Kidney epithelial cell (primary cell): ENCODE measurements at places on chromosomes 12 and 14.

DNA sequence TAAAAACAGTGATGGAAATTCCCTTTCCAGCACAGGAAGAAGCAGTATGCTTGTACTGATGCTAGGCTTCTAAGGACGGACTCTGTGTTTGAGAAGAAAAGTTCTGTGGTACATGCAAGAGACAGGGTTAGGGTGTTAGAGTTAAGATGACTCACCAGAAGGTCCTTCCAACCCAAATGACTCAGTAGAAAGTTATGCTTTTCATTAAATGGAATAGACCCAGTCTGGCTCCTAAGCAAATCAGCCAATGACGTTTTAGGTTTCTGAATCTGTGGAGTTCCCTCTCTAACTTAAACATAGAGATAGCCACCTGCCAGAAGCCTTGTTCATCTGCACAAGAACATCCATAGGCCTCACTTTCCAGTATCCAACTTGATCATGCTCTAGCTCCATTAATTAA lies 5.7 kb downstream of the PTHLH start:
- DNase-seq: peak; percentile 94

DNA sequence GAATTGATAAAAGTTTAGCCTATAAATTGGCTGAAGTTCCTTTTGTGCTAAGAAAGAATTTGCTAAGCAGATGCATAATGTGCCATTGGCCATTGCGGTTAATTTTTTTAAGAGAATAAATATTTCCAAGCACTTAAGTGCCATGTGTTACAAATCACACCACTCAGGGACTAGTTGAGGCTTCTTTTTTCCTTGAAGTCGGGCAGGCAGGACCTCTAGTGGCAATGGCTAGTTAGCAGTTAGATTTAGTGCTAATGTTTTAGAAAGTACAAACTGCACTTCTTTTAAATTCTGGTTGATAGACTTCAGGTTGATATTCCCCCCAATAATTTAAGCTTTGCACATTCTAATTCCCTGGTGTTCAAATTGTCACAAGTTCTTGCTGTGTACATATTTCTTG lies 294.3 kb downstream of the APAF1 start:
- no peak for DNase-seq

DNA sequence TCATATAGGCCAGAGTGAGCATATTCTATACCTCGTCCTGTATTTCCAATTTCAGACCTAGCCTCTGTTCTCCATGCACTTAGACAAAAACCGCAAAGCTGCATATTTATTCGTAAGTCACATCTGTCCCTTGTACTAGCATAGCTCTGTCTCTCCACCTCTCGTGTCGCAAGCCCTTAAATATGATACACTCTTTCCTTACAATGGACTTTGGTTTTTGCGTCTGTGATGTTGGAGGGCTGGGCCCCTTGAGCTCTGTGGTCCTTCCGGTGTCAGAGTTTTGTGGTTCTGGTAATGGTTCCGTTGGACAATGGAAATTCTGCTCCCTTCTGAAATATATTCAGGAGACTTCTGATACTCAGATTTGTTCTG lies 11.3 kb downstream of the PRKCH start:
- DNase-seq: no peak

DNA sequence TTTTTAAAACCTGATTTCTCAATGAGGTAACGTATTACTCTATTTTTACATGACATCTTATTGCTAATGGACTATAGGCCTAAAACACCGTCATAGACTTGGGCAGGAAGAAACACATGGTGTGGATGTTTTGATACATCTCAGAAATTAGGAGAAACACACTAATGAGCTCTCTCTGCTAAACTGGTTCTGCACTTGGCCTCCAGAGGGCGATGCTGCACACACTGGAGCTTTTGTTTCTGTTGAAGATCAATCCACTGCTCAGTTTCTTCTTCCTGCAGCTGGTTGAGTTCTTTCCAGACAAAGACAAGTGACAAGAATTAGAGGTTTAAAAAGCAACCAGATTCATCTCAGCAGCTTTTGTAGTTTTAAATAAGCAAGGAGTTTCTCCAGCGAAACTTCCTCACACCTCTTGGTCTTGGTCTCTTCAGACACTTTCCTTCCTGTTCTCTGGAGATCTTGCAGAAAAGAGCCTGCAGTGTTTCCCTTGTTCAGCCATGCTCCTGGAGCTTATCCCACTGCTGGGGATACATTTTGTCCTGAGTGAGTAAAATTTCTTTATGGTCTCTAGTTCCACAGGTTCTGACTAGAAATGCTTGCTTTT lies 178.5 kb upstream of the OR4E1 start:
- no peak for DNase-seq

DNA sequence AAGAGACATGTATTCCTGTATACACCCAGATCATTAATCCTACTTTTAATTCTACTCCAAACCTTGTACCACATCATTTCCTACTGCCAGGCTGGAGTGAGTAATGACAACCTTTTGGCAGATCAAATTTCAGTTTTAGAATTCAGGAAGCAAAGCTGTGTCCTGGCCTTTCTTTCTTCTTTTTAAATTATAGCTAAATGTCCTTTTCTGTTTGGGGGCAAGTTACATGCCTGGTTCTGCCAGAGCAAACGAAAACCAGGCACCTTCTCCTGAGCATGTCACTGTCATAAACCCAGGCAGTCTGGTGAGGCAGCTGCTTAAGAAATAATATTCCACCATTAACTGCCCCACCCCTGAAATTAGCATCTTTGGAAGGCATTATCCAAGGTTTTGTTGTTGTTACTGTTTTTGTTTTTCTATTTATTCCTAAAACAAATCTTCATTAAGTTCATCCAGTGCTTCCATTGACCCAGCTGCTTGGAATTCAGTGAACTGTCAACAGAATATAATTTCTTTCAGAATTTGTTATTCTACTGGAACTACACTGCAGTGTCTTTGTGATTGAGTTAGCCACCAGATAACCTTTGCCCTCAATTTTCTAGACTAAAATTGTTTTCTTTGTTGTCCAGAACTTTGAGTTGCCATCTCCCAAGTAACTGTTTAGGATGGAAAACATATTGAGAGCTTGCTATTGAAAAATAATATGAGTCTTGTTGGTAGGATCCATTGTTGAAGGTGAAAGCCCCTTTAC lies 33.2 kb downstream of the SAMD4A start:
- no peak for DNase-seq

- no peak for DNase-seq
Observed at GRCh38 chr12:101777978-101778377, 38.7 kb upstream of the SYCP3 start.

- DNase-seq: no peak
Observed at GRCh38 chr12:10285919-10286318, 21.8 kb upstream of the KLRD1 start.

DNA sequence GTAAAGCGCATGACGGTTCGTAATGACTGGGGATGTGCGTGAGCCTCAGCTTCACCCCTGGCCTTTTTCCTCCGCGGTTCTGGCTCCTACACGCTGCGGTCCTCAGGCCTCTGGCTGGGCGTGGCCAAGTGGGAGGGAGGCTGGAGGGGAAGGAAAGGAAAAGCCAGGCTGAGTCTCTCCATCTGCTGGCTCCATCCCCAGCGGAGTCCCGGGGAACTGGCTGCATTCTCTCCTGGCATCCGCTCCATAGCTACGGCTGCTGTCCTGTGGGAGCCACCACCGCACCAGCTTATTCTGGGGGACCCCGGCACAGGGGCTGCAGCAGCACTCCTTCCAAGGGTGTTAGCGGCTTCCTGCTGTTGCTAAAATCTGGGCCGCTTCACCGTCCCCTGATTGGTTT lies 68.2 kb upstream of the SLC24A4 start:
- DNase-seq: no peak

- no peak for DNase-seq
Observed at GRCh38 chr12:41908206-41908605, 236.5 kb downstream of the GXYLT1 start.

DNA sequence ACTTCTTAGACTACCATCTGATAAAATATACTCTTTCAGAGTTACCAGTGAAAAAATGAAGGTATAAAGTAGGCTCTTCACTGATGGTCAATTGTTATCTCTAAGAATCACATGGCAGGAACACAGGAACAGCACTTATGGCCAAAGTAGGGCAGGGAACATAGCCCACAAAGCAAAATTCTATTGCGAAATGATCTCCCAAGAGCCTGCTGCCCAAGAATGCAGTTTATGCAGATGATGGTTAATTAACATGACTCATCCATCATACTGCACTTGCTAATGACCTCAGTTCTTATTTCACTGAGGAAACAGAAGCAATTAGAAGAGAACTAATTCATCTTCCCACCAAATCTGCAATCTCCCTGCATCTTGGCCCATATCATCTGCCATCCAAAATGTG lies 133.8 kb downstream of the SLC2A13 start:
- no peak for DNase-seq

GRCh38 chr12:120988234-120988633 lies 9.9 kb downstream of the HNF1A start:
- DNase-seq: no peak

GRCh38 chr14:101022916-101023435 lies 119.5 kb upstream of the RTL1 start:
- no peak for DNase-seq

- no peak for DNase-seq
Observed at GRCh38 chr12:89708565-89709156, at the start of gene ATP2B1. TSS of gene ATP2B1 (minus strand) at chr12:89708838. CDS start at chr12:89655886, 52,952 bp downstream.

- no peak for DNase-seq
Observed at GRCh38 chr14:42459171-42459685, 852.6 kb downstream of the LRFN5 start.

- no peak for DNase-seq
Observed at GRCh38 chr12:66279123-66279712, 23.1 kb upstream of the HELB start.

GRCh38 chr14:23137192-23137812 lies 18.2 kb upstream of the CEBPE start:
- no peak for DNase-seq

- peak; percentile 16 for DNase-seq
Observed at GRCh38 chr12:40622246-40622838, 69.9 kb upstream of the CNTN1 start.

GRCh38 chr14:91835920-91836843 lies 31.2 kb downstream of the TC2N start:
- DNase-seq: no peak

DNA sequence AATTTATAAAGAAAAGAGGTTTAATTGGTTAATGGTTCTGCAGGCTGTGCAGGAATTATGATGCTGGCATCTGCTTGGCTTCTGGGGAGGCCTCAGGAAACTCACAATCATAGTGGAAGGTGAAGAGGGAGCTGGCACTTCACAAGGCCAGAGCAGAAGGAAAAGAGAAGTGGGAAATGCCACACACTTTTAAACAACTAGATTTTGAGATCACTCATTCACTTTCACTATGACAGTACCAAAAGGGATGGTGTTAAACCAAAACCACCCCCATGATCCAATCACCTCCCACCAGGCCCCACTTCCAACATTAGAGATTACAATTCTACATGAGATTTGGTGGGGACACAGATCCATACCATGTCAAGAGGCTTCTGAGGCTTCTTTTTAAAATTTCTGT lies 62.6 kb downstream of the SLC38A4 start:
- no peak for DNase-seq

- DNase-seq: no peak
Observed at GRCh38 chr12:107317751-107318555, 224.6 kb upstream of the CRY1 start.

DNA sequence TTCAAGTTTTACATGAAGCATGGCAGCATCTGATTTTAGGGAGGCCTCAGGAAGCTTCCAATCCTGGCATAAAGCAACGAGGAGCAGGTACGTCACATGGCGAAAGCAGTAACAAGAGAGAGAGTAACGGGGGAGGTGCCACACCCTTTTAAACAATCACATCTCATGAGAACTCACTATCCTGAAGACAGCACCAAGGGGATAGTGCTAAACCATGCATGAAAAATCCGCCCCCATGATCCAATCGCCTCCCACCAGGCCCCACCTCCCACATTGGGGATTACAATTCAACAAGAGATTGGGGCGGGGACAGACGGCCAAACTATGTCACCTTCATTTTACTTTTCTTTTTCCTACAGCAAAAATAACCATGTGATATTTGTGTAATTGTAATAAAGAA lies 7.2 kb upstream of the MAP3K9 start:
- no peak for DNase-seq

DNA sequence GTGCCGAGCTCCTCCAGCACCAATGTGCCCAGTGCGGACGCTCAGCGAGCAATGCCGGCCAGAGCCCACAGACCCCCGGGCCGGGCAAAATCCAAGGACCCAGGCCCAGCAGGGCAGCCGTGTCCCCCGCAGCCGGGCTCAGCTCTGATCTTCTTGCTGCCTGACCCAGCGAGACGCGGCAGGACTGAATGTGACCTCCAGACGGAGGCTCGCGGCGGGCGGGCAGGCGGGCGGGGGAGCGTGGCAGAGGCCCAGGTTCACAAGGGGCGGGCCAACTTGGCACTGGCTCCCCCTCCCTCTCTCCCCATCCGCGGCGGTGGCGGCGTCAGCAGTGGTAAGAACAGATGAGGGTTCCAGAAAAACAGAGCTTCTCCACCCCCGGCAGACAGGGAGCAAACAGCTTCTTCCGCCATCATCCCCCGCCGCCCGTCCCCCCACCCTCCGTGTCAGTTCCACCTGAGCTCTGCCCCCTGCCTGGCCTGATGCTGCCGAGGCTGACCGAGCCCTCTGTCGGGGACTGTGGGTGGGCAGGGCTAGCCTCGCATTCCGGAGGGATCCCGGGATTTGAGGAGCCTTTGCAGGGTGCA lies 94.3 kb downstream of the RFLNA start:
- no peak for DNase-seq

DNA sequence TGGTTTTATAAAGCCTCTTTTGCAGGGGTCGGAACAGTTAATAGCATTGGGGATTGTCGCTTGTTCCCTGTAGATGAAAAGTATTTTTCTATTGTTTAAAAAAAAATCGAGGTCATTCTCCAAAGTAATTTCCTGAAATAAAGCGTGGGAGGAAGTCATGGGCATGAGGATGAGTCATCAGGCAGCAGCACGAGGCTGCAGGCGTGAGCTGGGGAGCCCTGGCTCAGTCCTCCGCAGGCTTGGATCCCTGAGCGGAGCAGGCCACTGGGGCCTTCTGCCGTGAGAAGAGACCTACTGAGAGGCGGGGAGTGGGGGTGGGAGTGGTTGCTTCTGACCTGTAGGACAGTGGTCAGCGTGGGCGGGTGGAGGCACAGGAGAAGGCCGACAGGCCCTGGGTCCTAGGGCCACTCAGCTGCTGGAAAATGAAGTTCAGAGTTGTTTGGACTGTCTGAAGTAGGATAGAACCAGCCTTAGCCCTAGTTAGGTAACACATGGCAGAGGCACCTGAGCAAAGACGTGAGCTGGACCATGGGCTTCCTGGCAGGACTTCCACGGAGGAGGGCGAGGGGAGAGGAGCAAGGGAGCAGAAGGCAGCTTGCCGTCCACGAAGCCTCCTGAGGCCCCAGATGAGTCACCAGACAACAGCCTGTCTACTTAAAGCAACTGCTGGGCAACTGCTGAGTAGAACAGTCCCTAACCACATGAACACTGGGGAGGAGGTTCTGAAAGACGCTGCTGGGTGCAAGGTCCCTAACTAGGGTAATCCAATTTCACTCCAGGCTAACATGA lies 21.1 kb upstream of the LGALS3 start:
- DNase-seq: peak; percentile 84

GRCh38 chr14:68148276-68148675 lies 328.7 kb downstream of the RAD51B start:
- no peak for DNase-seq
